ENCODE measurements at places on chromosomes 3 and 15.
A peak's percentile ranks its signal among the peaks of the same experiment; 100 is the strongest.

DNA sequence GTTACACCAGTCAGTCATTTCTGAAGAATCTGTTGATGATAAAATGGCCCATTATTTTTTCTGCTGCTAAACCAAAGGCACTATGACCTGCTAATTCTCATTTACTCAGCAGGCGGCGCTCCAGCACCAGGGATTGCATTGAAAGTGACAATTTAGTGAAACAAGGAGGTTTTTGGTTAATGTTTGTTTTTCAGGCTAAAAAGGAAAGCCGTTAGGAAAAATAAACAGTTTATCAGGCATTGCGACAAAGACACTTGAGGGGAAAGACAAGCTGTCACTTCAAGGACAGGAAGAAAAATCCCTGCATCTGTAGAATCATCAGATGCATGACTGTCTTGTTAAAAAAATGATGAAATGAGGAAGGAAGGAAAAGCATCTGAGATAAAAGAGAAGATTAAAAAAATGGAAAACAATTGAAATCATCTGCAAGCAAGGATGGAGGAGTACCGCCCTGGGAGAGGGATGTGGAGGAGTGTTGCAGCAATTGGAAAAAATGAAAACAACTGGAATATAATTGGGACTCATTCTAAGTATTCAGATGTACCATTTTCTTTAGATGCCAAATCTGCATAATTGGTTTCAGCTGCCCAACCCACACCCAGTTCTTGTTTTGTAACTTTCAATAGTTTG, 54.0 kb downstream of the NR1D2 start:
- DNase-seq: no peak

DNA sequence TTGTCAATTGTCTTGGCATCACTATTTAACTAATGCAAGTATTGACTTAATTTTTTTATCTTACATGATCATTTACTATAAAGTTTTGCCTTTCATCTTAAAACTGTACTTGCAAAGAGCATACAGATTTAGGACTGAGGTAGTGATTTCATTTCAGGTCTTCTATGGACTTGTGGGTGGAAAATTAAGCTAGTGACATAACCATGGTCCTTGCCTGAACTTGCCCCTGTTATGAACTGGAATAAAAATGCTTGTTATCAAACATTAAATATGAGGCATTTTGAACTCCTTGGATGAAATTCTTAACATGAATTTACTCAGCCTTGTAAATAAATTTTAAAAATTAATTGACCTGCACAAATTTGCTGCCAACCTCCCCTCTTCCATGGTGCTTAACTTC, 712.0 kb downstream of the NAALADL2 start:
- DNase-seq: no peak

DNA sequence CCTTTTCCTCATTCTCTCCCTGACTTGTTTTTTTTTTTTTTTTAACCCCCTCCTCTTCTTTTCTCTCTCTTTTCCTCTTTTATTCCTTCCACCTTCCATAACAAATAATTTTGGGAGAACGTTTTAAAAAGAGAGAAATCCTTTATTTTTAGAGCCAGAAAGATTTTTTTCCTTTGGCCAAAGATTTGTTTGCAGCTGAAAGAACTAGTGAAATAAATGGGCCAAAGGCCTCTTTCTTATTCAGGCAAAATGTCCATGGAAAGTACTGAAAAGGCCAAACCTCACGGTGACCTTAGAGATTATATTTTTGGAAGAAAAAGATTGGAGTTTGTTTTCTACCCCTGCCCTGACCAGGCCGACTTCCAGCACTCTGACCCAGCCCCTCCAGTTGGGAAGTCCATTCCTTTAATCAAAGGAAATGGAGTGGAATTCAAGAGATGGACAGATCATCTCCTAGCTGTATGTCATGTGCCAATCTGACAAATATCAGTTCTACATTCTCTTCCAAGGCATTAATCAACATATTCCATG, 214.3 kb upstream of the ADAMTS9 start:
- DNase-seq: no peak

DNA sequence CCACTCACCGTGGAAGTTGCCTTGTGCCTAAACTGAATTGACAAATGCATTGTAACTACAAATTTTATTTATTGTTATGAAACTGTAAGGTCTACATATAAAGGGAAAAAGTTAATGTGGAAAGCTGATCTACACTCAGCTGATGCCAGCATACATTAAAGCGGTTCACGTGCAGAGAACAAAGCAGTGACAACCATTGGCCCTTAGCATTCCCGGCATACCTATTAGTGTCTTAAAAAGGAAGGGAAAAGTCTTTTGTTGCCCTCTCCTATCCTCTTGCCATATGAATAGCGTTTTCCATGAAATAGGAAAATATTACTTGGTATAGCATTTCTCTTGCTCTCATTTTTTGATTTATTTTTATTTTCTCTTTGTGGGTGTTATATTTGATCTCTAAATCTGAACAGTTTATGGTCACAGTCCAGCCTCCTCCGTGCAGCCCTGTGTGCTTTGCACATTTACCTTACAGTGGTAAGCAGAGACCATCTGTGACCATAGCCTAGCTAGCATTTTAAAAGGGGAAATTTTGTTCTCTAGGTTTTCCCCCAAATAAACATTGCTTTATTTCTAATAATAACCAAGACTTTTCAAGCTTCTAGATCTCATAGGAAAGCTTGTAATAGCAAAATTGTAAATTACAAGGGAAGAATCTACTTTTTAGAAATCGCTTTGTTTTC, 89.7 kb upstream of the CGNL1 start:
- no peak for DNase-seq

DNA sequence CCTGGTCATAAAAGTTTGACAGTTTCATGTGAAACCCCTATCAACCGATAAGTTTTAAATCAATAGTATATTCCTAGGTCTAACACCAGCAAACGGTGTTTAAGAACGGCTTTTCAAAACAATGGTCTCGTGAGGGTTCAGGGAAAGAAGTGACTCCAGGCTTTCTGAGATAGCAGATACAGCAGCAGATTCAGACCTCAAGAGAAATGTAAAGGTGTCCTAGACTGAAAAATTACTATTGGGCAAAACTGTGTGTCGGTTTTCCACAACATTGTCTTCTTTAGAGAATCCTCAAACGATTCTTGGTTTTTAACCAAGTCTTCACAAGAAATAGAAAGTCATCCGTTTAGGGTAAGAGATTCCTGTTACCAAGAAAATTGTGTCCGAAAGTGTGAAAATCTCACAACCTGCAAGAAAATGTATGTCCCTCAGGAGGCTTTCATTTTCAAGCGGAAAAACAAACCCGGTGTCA, 1.2 kb downstream of the SETD2 start:
- DNase-seq: no peak

DNA sequence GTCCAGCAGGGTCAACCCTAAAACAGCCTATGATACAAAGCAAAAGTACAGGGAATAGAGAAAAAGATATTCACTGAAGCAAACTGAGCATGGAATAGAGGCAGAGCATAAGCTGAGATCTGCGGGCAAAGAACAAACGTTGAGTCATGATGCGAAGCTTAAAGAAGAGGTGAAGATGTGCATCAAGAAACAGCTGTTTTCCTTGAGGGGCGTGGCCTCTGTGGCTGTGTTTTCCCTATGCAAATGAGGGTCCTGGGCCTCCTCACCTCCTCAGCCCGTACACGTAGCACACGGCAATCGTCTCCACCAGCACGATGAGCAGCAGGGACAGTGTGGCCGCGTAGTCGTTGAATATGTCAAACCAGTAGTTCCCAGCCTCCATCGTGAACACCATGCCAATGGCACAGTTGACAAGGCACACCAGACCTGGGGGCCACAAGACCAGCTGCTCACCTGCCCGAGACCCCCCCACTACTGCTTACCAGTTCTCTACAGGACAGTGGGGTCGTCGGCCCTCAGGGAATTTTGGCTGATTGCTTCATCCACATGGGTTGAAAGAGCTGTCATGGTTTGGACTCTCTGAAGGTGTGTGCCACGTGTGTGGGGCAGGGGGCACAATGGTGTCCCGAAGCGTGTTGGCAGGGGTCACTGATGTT, 33.6 kb downstream of the SLC6A20 start:
- no peak for DNase-seq

GRCh38 chr3:142647856-142648255, 51.7 kb downstream of the PLS1 start:
- no peak for DNase-seq

DNA sequence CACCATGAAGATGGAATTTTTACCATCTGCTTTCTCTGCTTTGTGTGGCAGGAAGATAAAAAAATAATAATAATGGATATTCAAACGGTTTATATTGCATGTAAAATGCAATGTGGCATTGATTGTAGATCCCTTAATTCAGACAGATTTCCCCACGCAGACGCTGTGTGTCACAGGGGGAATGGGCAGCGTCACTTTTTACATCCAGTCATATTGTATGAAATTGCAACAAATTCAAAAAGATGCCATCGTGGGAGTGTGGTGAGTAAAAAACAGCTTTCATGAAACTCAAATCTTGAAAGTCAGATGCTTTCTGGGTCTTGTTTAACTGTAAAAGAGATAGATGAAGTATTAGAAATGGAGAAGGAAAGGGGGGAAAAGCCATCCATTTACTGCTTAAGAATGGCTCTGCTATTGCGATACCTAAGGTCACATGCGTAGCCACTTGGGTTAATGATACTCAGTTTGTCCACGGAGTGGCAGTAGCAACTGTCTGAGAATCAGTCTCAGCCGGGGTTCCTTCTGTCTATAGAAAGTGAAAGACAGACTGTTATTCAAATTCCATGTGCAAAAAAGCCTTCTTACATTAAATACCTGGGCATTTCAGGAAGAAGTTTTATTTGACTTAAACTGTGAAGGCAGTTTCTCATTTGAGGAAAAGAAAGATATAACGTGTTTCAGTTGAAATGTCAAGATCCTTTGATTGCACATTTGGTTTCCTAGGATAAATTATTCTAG, 28.5 kb downstream of the BTD start:
- DNase-seq: no peak

DNA sequence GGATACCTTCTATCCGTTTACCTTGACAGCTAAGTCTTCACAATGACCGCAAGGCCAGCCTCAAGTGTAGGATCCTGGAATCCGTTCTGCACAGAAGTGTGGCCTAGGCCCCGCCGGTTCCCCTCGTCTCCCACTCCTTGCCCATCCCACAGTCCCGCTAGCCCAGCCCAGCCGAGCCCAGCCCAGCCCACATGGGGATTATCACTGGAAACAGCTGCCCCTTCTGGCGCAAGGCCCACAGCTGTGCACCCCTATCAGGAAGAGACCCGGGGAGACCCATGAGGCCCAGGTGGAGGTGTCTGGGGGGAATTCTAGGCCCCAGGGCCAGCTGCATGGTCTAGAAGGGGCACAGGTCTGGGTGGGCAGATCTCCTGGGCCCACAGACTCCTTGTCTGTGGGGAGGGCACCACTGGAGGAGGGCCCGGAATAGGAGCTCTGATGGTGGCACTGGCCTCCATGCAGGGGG, 27.9 kb upstream of the KLF13 start:
- no peak for DNase-seq

- DNase-seq: no peak
Measured at GRCh38 chr3:54065586-54065985, 56.8 kb upstream of the CACNA2D3 start.

DNA sequence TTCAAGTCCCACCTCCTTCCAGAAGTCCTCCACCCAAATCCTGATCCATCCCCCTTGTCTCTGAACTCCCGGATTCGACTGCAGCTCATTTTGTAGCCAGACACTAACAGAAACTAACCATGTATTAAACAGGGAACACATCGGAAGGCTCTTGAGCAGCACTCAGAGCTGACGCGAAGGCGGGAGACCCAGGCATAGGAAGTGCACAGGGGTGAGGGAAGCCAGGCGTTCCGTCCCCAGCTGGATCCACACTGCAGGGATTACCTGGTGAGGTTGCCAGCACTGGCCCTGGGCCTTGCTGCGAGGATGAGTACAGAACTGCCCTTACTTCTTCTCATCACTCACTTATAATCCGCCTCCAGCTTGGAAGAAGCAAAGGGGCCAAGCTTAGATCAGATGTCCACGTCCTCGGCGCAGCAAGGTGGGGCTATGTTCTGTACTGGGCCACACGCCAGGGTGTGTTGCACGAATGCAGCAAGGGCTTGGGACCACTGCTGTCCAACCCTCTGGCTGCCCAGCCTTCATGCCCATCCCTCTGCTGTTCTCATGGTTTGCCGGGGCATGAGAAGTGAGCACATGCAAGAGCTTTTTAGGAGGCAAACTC, 124.2 kb upstream of the SMAD3 start:
- DNase-seq: no peak

DNA sequence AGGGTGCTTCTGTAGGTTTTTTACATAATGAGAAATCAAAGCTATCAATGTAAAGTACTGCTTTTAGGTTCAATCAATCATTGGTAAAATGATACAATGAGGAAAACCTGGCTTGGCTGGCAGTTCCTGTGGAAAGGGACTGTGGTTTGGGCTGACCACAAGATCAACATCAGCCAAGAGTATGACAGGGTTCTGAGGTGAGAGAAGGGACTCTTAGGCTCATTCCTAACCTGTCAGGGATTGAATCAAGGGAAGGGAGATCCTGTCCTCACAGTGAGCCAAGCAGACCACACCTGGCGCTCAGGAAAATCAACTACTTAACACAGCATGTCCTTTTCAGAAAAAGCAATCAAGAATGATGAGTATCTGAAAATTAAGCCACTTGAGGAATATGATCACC, 111.1 kb downstream of the MAGI1 start:
- DNase-seq: peak; percentile 45

DNA sequence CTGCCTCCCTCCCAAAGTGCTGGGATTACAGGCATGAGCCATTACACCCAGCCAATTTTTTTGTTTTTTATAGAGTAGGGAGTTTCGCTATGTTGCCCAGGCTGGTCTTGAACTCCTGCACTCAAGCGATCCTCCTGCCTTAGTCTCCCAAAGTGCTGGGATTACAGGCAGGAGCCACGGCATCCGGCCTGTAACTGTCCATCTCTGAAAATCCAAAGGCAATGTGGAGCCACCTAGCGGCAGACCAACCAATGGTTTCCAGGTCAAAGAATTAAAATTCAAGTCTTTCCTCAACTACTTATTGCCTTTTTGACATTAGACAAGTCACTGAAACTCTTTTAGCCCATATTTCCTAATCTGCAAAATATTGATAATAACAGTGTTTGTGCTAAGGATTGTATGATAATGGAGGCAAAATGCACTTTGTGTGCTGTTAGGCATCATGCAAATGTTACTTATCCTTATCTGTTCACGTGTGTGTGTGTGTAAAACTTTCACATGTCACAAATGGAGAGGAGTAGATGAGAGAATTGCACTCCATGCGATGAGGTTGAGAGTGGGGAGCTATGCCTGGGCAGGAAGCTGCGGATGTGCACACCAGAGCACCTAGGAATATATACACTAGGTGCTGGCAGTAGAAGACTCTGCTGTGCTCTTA, 48.7 kb downstream of the COL8A1 start:
- no peak for DNase-seq

Data from NCI-H187 (cell line).